Osteocyte (in vitro differentiated cells): ENCODE measurements at places on chromosomes 11 and 22. TPM values are rescaled to one million over a fixed set of nuclear protein-coding genes. Genes with fewer than 3 reads are reported as not detected.

DNA sequence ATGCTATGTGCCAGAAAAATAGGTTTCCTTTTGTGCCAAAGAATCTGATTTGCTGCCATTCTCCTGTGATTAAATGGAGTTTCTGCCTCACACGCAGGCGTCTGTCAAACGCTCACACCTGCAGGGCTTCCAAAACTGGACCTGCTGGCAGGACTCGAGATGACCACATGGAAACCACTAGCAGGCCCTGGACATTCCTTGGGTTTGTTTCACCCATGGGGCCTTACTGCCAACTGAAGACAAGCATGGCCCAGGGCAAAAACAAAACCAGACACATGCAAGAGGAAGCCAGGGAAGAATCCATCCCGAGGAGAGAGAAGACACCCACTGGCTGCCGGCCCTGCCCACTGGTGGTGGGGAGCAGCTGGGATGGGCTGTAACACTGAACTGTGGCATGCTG lies 55.9 kb upstream of the MN1 start:
- peaks cover 50% of the 10 kb centered on the region for H3K36me3 ChIP-seq
- no peak for DNase-seq
- peak overlapping the region; percentile 93 for H3K27ac ChIP-seq
- peaks cover 72% of the 10 kb centered on the region for H3K4me1 ChIP-seq
- H3K4me3 ChIP-seq = no peak overlapping the region

PATE4 gene
- total RNA-seq = not detected in 2 replicates

LSP1 gene
- 26.9 and 29.5 TPM in 2 replicates for total RNA-seq

GRCh38 chr22:34015642-34016041 lies 95.4 kb upstream of the LARGE1 start:
- no peaks in the 10 kb centered on the region for H3K36me3 ChIP-seq
- no peak overlapping the region for H3K27ac ChIP-seq

KRTAP5-7 gene
- not detected in 2 replicates for total RNA-seq

- H3K4me1 ChIP-seq = no peaks in the 10 kb centered on the region
- H3K27ac ChIP-seq = no peak overlapping the region
- no peaks in the 10 kb centered on the region for H3K36me3 ChIP-seq
- no peaks in the 10 kb centered on the region for H3K27me3 ChIP-seq
- no peak overlapping the region for H3K4me3 ChIP-seq
Measured at GRCh38 chr11:97009613-97010012, 619.8 kb downstream of the JRKL start.

GRCh38 chr11:68441466-68442230 lies 18.9 kb upstream of the PPP6R3 start:
- DNase-seq = no peak
- no peaks in the 10 kb centered on the region for H3K27me3 ChIP-seq
- H3K27ac ChIP-seq = peak overlapping the region; percentile 92
- H3K4me3 ChIP-seq = no peak overlapping the region
- peaks cover 58% of the 10 kb centered on the region for H3K4me1 ChIP-seq

CRYBA4 gene
- not detected in 2 replicates for total RNA-seq

- DNase-seq = no peak
- peak overlapping the region; percentile 91 for H3K27ac ChIP-seq
- H3K36me3 ChIP-seq = peaks cover 3% of the 10 kb centered on the region
- no peaks in the 10 kb centered on the region for H3K27me3 ChIP-seq
- no peak overlapping the region for H3K4me3 ChIP-seq
- peaks cover 78% of the 10 kb centered on the region for H3K4me1 ChIP-seq
Measured at GRCh38 chr11:95076416-95076815, 9.7 kb downstream of the SRSF8 start.

- H3K27me3 ChIP-seq = peaks cover 16% of the 10 kb centered on the region
- H3K4me3 ChIP-seq = no peak overlapping the region
- peaks cover 11% of the 10 kb centered on the region for H3K4me1 ChIP-seq
- DNase-seq = no peak
- H3K27ac ChIP-seq = no peak overlapping the region
Measured at GRCh38 chr11:76408171-76408965, 27.2 kb downstream of the GVQW3 start.

PRR33 gene
- total RNA-seq = not detected in 2 replicates

UPB1 gene
- not detected in 2 replicates for total RNA-seq

OR4D5 gene
- not detected in 2 replicates for total RNA-seq

GRCh38 chr22:37931893-37932389 lies 21.5 kb downstream of the C22orf23 start:
- peak overlapping the region; percentile 61 for H3K27ac ChIP-seq
- no peaks in the 10 kb centered on the region for H3K27me3 ChIP-seq
- peaks cover 27% of the 10 kb centered on the region for H3K36me3 ChIP-seq
- no peak overlapping the region for H3K4me3 ChIP-seq
- peaks cover 37% of the 10 kb centered on the region for H3K4me1 ChIP-seq

- DNase-seq = no peak
- H3K36me3 ChIP-seq = no peaks in the 10 kb centered on the region
- H3K4me3 ChIP-seq = no peak overlapping the region
- peaks cover 32% of the 10 kb centered on the region for H3K27me3 ChIP-seq
- no peaks in the 10 kb centered on the region for H3K4me1 ChIP-seq
Measured at GRCh38 chr11:72135891-72136683, 562 bp downstream of the FOLR3 start.

DNA sequence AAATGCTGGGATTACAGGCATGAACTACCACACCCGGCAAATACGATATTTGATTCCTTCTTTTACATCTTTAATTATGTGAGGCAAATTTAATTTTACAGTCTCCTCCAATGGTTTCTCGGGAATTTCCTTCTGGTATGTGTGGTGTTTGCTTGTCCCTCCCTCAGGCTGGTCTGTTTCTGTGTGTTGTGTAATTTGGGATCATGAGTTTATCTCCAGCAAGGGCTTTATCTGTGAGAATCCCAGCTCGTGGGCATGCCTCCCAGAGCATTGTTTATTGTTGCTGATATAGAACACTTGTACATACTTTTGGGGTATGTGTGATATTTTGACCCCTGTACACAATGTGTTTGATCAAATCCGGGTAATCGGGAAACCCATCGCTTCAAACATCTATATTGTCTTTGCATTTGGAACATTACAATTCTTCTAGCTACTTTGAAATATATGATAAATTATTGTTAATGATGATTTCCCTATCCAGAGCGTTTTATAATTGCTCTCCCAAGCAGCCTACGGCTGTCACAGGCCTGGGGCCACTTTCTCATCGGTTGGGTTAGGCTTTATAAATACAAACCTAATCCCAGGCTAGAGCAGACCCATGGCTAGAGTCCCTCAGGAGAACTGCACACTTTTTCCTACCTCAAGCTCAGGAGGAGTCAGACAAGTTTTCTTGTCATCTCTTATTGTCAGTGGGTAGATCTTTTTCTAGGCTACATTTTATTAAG lies 15.0 kb upstream of the PRR5 start:
- no peak overlapping the region for H3K27ac ChIP-seq
- H3K36me3 ChIP-seq = no peaks in the 10 kb centered on the region
- H3K4me3 ChIP-seq = no peak overlapping the region
- no peak for DNase-seq
- H3K27me3 ChIP-seq = peaks cover 2% of the 10 kb centered on the region

GRCh38 chr11:65445101-65445603 lies 22.6 kb downstream of the NEAT1 start:
- peaks cover 38% of the 10 kb centered on the region for H3K36me3 ChIP-seq
- no peaks in the 10 kb centered on the region for H3K27me3 ChIP-seq
- no peak for DNase-seq
- peaks cover 58% of the 10 kb centered on the region for H3K4me1 ChIP-seq

- H3K4me1 ChIP-seq = peaks cover 3% of the 10 kb centered on the region
- no peak overlapping the region for H3K4me3 ChIP-seq
- H3K36me3 ChIP-seq = peaks cover 2% of the 10 kb centered on the region
- no peaks in the 10 kb centered on the region for H3K27me3 ChIP-seq
Measured at GRCh38 chr11:104490182-104490581, 326.2 kb upstream of the PDGFD start.
